ENCODE measurements at places on chromosomes 11 and 22. TPM values are rescaled to one million over a fixed set of nuclear protein-coding genes. Genes with fewer than 3 reads are reported as not detected.

DNA sequence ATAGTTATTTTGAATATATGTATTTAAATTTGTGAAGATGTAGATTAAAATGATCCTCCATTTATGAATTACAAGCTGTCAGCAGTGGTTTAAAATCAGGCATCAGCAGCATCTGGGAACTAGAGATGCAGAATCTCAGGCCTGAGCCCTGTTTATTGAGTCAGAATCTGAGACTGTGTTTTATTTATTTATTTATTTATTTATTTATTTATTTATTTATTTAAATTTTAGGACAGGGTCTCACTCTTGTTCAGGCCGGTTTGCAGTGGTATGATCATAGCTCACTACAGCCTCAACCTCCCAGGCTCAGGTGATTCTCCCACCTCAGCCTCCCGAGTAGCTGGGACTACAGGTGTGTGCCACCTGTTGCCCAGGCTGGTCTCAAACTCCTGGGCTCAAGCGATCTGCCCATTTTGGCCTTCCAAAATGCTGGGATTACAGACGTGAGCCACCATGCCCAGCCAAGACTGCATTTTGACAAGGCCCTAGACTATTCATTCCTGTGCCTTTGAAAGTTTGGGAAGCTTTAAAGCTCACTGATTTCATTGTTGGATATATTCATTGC, 70.7 kb downstream of the PPP6R3 start:
- peaks cover 12% of the 10 kb centered on the region for H3K36me3 ChIP-seq
- peaks cover 66% of the 10 kb centered on the region for H3K4me1 ChIP-seq
- no peak for DNase-seq
- no peak overlapping the region for H3K27ac ChIP-seq
- H3K4me3 ChIP-seq: no peak overlapping the region

DNA sequence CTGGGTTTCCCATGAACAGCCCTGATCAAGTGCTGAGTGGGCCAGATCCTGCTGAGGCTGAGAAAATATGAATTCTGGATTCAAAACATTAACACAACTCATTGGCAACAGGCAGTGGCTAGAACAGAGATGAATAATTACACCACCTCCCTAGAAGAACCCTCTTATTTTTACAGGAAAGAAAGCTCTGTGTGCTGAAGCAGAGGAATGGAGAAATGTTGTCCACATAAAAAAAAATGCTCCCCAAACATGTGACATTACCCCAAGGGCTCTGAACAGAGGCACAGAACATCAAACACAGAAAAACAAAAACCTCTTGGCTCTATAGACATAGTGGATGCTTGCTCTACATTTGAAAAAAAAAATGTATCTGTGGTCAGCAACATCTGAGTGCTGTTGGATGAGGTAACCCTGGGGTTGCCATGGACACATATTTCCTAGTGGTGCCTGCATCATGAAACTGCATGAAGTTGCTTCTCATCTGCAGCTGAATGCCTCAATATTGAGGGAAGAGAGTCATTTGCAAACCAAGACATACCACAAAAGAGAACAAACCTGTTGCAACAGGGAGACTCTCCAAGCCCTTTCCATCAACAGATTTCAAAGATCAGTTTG, 98.8 kb downstream of the SNX19 start:
- DNase-seq: no peak
- no peak overlapping the region for H3K27ac ChIP-seq
- H3K4me1 ChIP-seq: no peaks in the 10 kb centered on the region

The RELA gene
- 121 TPM for total RNA-seq

The MS4A6A gene
- total RNA-seq: not detected

DNA sequence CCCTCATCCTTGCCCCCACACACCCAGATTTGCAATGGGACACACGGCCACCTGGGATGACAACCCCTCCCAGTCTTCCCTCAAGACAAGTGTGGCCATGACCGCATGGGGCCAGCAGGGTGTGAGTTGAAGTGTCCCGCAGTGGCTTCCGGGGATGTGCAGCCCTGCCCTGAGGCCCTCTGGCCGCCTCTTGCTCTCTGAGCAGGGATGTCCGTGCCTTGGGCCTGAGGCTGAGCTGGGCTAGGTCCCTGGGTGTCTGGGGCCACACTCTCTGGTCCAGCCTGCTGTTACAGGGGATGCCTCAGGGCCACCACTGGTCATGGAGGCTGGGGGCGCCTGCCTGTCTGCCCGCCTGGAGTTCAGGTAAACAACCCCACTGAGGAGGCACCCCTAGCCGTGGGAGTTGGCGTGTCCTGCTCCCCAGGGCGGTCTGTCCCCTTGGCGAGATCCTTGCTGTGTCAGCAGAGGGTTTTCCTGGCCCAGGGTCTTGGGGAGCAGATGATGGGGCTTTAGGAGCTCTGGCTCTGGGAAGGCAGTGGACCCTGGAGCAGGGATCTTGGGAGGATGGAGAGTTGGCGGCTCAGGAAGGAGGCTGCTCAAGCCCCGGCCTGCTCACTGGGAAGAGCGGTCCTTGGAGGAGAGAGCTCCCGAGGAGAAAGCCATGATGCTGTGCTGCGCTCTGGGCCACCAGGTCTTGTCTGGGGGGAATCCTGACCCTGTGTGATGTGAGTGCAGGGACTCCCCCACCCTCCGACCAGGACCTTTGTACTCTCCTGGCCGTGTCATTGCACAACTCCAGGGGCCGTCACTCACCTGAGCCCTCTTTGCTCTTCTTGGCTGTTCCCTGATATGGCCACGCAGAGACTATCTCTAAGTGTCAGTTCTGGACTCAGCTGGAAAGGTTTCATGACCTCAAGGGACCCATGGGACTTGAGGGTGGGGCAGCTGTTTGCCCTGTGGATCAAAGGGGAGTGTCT, 67.9 kb downstream of the KCNQ1 start:
- H3K27me3 ChIP-seq: no peaks in the 10 kb centered on the region

DNA sequence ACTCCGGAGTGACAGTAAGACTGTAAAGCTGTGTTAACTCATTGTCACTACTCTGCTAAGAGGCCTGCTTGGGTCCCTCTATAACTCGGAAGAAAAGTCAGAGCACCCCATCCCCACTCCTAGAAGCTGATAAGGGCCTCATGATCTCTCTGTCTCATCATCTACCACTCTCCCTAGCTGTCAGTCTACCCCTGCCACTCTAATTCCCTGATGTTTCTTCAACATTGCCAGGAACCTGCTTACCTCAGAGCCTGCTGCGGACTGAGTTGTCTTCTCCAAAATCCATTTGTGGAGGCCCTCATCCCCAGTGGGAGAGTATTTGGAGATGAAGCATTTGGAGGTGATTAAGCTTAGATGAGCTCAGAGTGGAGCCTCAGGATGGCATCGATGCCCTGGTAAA, 1092.2 kb downstream of the TBC1D22A start:
- H3K27me3 ChIP-seq: peaks cover 27% of the 10 kb centered on the region
- no peaks in the 10 kb centered on the region for H3K4me1 ChIP-seq
- H3K4me3 ChIP-seq: no peak overlapping the region
- no peaks in the 10 kb centered on the region for H3K36me3 ChIP-seq
- no peak for DNase-seq
- no peak overlapping the region for H3K27ac ChIP-seq

GRCh38 chr11:124646148-124646547, 23.5 kb downstream of the TBRG1 start:
- H3K4me1 ChIP-seq: no peaks in the 10 kb centered on the region
- no peak overlapping the region for H3K4me3 ChIP-seq
- H3K27ac ChIP-seq: no peak overlapping the region

- peaks cover 13% of the 10 kb centered on the region for H3K27me3 ChIP-seq
- H3K27ac ChIP-seq: no peak overlapping the region
- no peak for DNase-seq
These were observed 1.9 kb downstream of the PIWIL3 start for GRCh38 chr22:24772493-24773220.

The IGSF22 gene
- 0.34 TPM for total RNA-seq

The C11orf86 gene
- not detected for total RNA-seq

The TEX12 gene
- not detected for total RNA-seq

The MRGPRX4 gene
- not detected for total RNA-seq

The CADM1 gene
- total RNA-seq: 2.1 TPM

The CRYBB2 gene
- 0.51 TPM for total RNA-seq

The LRP4 gene
- not detected for total RNA-seq

The RAG2 gene
- not detected for total RNA-seq

DNA sequence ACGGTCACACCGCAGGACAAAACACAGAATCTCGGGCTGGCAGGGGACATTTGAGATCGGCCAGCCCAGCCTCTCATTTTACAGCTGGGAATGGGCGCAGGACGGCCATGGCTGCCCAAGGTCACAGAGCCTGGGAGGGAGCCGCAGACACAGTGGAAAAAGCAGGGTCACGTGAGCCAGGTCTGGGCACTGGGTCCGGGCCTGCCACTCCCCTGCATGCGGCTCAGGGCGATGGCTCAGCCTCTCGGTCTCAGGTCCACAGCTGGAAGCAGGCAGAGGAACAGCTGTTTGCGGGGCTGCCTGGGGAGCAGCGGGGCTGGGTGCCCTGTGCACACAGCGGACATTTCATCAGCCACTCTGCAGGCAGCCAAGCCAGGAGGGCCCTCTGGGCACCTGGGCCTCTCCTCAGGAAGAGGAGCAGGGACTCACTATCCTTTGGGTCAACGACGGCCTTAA, 10.4 kb upstream of the PPARA start:
- H3K27ac ChIP-seq: no peak overlapping the region
- no peaks in the 10 kb centered on the region for H3K36me3 ChIP-seq
- no peaks in the 10 kb centered on the region for H3K27me3 ChIP-seq
- DNase-seq: no peak
- no peaks in the 10 kb centered on the region for H3K4me1 ChIP-seq

DNA sequence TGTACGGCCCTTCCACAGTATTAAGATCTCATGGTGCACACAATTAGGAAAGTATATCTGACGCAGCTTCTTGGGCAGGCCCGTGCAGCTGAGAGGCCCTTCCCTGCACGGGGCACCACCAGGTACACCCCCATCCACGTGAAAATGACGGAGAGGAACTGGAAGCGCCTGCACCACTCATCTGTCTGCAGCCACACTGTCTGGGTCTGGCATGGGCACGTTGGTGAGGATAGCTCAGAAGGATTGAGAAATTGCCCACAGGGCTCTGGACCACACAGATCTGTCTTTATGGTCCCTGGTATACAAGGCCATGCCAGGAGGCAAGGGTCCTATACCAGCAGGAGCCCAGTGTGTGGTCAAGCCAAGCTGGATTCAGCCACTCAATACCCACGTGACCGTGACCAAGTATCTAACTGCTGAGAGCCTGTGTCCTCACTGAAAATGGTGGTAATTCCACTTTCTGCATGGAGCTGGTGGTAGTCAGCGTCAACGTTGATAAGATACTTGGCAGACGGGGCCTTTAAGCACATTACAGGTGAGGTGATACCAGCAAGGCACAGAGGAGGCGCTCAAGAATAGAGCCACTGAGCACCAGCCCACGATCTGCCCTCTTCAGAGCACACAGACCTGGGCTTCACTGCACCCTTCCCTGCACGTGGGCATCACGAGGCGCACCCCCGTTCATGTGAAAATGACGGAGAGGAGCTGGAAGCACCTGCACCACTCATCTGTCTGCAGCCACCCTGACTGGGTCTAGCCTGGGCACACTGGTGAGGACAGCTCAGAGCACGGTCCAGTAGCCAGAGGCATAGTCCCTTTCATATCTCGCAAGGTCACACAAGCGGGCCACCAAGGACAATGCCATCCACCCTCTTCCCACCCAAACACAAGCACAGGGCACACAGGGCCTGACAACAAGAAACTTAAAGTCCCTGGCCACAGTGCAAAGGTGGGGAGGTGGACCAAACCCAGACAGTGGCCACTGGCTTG, 28.4 kb downstream of the SHANK2 start:
- peaks cover 5% of the 10 kb centered on the region for H3K27me3 ChIP-seq
- DNase-seq: no peak
- no peaks in the 10 kb centered on the region for H3K4me1 ChIP-seq
- no peak overlapping the region for H3K4me3 ChIP-seq

The SCGB1C1 gene
- not detected for total RNA-seq

GRCh38 chr11:64287676-64288352, 2.2 kb downstream of the GPR137 start:
- H3K36me3 ChIP-seq: peaks cover 4% of the 10 kb centered on the region
- H3K27me3 ChIP-seq: peaks cover 10% of the 10 kb centered on the region
- H3K4me1 ChIP-seq: peaks cover 18% of the 10 kb centered on the region
- no peak overlapping the region for H3K4me3 ChIP-seq

- no peak overlapping the region for H3K27ac ChIP-seq
- H3K27me3 ChIP-seq: peaks cover 45% of the 10 kb centered on the region
- no peak overlapping the region for H3K4me3 ChIP-seq
- DNase-seq: no peak
- H3K36me3 ChIP-seq: peaks cover 2% of the 10 kb centered on the region
These were observed 5.3 kb downstream of the SPTBN2 start for GRCh38 chr11:66723693-66724092.

GRCh38 chr11:36365907-36366306, 69.8 kb downstream of the PRR5L start:
- H3K4me3 ChIP-seq: no peak overlapping the region
- no peaks in the 10 kb centered on the region for H3K36me3 ChIP-seq
- DNase-seq: no peak
- H3K27ac ChIP-seq: no peak overlapping the region

GRCh38 chr11:62694455-62695167, 5.3 kb upstream of the LRRN4CL start:
- H3K4me1 ChIP-seq: peaks cover 8% of the 10 kb centered on the region
- no peak overlapping the region for H3K27ac ChIP-seq
- H3K27me3 ChIP-seq: no peaks in the 10 kb centered on the region
- peaks cover 6% of the 10 kb centered on the region for H3K36me3 ChIP-seq
- no peak overlapping the region for H3K4me3 ChIP-seq
- DNase-seq: peak; percentile 81

DNA sequence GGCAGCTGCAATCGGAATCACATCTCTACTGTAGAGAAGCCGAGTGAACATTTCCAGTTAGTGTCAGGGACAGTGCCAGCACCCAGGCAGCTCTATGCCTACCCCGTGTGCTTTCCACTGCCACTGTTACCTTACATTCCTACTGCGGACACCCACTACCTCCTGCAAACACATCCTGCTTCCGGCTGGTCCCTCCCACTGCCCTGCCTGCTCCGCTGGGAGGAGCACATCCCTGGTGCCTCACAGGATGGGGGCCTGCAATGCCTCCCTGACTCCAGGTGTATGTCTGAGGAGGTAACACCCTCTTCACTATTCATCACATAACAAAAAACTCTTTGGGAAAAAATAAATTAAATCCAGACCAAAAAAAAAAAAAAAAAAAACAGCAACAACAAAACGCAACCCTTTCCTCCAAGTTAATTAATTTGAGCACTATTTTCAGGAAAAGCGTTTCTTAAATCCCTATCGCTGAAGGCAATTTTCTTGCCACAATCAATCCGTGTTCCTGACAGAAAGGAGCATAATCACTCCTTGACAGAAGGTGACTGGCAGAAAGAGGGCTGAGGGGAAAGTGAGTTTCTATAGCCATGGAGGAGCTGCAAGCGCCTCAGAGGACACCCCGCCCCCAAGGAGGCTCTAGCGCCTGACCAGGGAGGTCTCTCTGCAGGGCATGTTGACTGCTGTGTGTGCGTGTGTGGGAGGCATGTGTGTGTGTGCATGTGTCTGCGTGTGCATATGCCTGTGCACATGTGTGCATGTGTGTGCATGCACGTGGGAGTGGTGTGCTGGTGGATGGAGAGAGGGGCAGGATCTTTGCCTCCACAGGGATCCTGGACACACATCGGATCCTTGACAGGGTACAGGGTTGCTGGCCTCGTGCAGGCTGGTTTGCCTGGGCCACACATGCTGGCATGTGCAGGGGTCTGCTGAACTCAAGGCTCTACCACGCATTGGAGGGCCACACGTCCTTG, 134.8 kb upstream of the NTM start:
- H3K4me1 ChIP-seq: no peaks in the 10 kb centered on the region
- H3K27me3 ChIP-seq: no peaks in the 10 kb centered on the region
- DNase-seq: no peak

- H3K4me3 ChIP-seq: no peak overlapping the region
- no peak overlapping the region for H3K27ac ChIP-seq
- DNase-seq: no peak
These were observed 29.7 kb upstream of the PCF11 start for GRCh38 chr11:83127310-83127637.

GRCh38 chr11:119764108-119764868, 35.3 kb upstream of the NECTIN1 start:
- H3K4me1 ChIP-seq: no peaks in the 10 kb centered on the region
- no peak overlapping the region for H3K4me3 ChIP-seq
- DNase-seq: no peak
- no peaks in the 10 kb centered on the region for H3K36me3 ChIP-seq
- peaks cover 11% of the 10 kb centered on the region for H3K27me3 ChIP-seq
